GM10248 (cell line): ENCODE measurements at places on chromosomes 2 and 18.

DNA sequence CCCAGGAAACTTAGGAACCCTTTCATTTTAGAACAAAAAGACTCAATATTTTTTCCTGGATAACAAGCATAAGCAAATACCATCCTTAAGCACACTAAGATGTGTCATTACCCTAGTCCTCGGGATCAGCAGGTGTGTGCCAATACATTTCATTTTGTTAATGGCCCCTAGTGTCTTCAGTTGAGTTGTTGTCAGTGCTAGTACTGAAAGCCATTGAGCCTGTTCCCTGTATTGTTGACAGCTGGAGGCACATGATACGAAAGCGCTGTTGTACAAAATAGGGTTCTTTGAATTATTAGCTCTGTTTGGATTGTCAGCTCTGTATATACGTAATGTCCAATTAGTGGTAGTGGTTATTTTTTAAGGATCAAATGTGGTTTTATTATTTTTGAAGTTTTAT, 29.5 kb downstream of the VAPA start:
- no peak for DNase-seq

DNA sequence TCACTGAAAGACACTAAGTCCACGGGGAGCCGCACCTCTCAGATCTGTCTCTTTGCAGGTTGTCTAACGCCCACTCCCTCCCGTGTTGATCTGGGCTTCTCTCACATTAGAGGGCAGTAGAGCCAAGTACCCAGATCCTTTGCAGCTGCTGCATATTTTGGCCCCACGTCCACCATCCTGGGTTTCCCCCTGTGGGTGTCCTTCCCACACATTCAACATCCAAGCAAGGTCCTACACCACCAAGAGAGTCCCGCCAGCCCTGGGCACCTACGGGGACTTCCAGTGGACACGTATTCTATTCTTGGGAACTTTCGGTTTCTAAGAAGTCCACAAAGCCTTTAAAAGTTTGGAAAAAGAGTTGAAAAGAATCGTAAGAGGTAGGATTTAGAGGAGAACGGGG, 116.6 kb downstream of the ATL2 start:
- DNase-seq = peak; percentile 28

DNA sequence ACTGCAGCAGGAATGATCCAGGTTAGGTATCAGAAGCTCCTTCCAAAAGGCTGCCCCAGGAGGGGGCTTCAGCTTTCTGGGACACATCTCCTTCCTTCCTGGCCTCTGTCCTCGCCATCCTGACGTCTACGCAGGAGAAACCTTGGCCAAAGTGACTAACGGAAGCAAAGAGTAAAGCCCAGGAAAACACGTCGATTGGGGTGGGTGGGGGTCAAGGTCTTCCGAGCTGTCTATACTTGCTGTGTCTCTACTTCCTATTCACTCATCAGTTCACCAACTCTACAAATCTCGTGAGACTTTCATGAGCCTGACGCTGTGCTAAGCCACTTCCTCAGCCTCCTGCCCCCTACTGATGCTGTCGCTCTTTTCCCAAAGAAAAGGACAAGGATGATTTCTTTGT, 212.6 kb downstream of the TNS1 start:
- peak; percentile 44 for DNase-seq

- DNase-seq = no peak
Measured at GRCh38 chr2:177433402-177433801, 40.8 kb downstream of the AGPS start.

- DNase-seq = no peak
Measured at GRCh38 chr2:212726403-212726802, 187.8 kb upstream of the ERBB4 start.

GRCh38 chr2:215280326-215280725, 31.5 kb upstream of the ATIC start:
- no peak for DNase-seq

DNA sequence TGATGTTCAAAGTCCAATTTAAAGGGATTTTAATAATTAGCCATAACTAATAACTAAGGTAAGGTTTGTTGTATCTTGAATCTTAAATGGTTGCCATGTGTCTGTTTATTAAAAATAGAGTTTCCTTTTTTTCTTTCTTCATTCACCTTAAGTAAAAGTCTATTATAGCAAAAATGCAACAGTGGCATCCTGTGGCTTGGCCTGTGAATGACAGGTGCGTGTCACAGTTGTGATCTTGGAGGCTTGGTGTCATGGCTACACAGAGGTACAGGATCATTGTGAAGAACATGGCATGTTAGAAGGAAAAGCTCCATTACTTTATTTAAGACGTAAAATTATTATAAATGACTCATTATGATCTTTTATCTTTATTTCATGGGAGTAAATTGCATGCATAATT, 246.1 kb downstream of the BCL2 start:
- DNase-seq = peak; percentile 69

DNA sequence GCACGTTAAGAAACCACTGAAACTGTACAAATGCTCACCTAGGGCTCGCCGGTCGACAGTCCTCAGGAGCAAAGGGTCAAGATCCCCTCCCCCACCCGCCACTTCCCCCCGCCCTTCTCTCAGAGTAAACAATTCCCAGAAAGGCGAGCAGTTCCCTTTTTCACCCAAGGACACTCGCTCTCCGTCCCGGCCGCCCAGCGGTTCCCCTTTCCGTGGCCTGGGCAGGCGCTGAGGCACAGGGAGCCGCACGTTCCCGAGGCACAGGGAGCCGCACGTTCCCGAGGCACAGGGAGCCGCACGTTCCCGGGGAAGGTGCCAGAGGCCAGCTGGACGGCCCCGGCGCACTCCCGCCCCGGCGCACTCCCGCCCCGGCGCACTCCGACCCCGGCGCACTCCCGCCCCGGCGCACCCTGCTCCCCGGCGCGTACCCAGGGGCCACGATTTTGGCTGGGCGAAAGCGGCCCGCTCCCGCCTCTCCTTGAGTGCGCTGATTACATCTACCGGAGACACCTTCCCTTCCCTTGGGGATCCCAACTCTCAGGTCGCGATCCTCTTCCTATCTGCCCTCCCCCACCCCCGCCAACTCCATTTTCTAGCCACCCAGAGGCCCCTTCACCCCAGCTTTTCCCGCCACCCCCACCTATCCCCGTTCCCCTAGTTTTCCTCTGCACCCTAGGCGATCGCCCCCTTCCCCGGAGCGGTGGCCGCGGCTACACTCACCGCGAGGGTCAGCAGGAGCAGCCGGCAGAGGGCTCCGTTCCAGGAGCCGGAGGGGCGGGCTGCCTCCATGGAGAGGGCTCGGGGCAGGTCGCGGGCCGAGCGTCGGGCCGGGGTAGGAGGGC, 817 bp downstream of the DSC2 start:
- peak; percentile 52 for DNase-seq

GRCh38 chr2:222854773-222855700, 5.8 kb upstream of the ACSL3 start:
- no peak for DNase-seq

- DNase-seq = peak; percentile 43
Measured at GRCh38 chr2:238032755-238033337, 28.0 kb upstream of the SCLY start.

- DNase-seq = no peak
Measured at GRCh38 chr18:35110554-35111485, 69.6 kb downstream of the MAPRE2 start.

DNA sequence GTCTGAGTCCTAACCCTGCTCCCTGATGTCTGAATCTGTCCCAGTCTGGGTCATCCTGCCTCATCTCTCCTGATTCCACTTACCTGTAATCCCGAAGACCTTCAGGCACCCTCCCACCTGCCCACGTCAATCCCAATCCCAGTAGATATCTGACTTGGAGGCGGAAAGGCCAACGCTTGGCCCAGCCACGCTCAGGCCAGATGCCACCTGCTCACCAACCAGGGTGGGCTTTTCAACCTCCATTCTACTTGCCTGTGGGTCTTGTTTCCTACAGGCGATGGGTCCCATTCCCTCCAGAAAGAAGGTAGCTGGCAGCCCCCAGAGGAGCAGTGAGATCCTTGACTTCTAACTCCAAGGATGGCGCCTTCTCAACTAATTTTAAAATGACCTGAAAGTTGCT, 59.7 kb downstream of the INPP5D start:
- DNase-seq = no peak

GRCh38 chr18:13735681-13736080, 9.2 kb downstream of the RNMT start:
- no peak for DNase-seq

DNA sequence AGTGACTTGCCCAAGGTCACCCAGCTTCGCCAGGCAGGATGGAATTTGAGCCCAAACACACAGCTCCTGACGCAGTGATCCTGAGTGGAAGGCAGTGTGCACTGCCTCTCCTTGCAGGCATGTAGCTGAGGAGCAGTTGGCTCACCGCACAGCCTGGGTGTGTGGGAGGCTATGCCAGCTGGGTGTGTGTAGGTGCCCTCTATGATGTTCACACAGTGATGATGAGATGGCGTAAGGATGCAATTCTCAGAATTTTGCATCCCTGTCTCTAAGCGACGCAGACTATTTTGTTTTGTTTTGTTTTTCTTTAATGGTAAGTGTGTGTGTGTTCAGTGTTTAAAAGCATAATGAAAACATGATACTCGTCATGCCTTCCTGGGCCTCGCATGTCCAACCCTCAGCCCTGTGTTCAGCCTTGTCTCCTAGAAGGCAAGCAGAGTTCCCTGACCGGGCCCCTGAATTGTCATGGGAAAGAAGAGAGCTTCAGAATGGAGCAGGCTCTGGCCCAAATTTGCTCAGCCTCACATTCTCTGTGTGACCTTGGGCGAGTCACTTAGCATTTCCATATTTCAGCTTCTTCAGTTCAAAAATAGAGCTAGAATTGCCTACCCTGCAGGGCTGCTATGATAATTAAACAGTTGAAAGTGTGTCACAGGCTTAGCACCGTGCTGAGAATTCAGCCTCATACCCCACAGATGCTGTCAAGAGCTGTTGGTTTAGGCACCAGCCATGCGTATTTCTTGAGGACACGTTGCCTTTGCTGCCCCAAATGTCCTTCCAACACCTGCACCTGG, 603.6 kb upstream of the RAB6C start:
- no peak for DNase-seq

DNA sequence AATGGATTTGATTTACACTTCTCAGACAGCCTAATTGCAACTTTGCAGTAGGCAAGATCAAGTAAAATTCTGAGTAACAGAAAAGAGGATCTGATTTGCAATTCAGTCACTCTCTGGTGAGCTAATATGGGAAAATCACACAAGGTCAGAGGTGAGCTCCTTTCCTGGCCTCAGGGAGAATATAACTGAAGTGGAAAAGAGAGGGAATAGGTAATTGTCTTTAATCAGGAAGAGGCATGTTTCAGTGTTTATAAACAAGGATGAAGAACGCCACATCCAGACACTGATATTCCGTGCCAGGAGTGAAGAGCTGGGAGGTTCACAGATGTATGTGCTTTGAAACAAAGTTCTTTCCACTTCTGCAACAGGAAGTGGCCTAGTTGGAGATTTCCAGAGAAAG, 127.1 kb downstream of the ETAA1 start:
- no peak for DNase-seq

GRCh38 chr2:8840475-8841091, 3.2 kb upstream of the KIDINS220 start:
- no peak for DNase-seq

GRCh38 chr2:200447139-200447855, 62.6 kb downstream of the KCTD18 start:
- no peak for DNase-seq

DNA sequence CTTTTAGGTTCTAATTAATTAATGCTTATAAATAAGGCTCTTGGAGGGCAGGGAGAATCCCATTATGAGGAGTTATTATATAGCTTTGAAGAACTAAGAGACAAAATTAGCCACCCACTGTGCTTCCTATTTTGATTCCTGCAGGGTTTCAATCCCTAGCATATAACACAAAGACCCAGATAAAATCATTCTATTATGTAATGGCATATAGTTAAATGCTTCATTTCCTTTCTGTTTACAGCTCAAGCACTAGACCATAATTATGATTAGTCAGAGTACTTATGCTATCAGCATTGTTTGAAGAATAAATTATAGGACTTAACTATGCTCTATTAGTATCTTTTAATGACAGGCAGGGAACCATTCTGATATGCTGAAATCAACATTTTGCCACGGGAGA, 9.1 kb downstream of the GPR155 start:
- DNase-seq = no peak

DNA sequence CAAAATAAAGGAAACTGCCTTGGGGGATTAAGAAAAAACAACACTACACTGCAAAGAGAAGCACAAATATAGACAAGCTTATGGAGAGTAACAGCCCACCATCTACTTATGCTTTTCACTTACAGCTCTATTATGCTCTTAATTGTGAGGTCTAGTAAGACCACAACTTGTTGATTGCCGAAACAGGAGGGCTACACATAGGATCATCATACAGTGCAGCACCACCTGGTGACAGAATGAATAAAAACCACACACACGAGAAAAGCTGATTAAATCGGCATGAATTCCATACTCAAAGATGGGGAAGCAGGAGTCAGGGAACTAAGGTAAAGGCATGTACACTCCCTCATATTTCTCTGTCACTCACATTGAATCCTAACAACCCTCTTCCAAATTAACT, 259.2 kb downstream of the IKZF2 start:
- no peak for DNase-seq

DNA sequence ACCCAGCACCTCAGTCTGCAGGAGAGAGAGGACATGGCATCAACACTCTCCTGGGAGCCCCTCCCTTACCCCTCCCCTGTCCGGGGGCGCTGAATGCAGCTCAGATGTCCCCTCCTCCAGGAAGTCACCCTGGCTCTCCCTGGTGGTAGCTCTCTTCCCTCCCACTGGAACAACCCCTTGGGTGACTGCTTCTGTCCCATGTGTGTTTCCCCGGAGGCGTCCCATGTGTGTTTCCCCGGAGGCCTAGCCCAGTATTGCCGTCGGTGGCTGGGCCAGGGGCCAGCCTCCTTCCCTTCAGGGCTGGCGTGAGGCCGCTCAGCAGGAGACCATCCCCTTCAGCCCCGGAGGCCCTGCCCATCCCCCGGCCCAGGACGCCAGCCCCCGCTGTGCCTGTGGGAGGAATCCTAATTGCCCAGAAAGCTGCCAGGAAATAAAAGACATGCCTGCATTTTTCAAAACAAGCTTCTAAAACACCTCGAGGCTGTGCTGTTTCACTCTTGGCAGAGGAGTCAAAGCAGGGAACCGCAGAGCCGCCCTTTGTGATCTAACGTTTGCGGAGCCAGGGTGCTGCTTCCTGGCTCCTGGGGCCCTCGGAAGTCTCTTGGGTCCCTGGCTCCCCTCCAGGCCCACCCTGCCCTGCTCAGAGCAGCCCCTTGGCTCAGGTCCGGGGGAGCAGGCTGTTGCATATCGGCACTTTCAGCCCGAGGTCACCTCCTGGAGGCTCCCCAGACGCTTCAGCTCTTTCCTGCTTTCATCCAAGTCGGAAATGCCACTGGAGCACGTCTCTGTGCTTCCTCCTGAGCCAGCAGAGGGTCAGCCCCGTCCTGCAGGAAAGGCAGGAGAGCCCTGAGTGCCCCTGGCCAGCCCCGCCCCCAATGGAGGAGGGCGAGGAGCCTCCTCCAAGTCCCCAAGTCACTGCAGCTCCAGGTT, 11.4 kb downstream of the SNED1 start:
- DNase-seq = no peak

DNA sequence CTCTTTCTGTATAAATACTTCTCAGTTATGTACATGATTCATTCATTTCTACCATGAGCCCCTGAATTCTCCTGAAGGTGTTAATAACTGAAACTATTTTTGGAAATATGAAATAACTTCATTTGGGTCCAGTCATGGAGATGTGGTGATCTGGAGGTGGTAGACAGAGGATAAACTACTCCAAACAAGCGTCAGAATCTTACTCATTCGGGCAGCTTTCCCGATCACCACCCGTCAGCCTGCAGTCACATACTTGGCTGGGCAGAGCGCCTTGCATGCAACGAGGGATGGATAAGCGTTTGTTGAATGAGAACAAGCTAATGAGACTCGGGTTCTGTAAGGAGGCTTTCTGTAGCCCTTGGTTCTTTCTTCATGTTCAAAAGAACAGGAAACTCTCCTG, 222.7 kb downstream of the CD226 start:
- no peak for DNase-seq
